ENCODE measurements at places on chromosomes 3 and 15.

- DNase-seq: no peak
Observed at GRCh38 chr15:33636234-33636633, 325.5 kb downstream of the RYR3 start.

- no peak for DNase-seq
Observed at GRCh38 chr3:47872916-47873315, 70.0 kb downstream of the DHX30 start.

DNA sequence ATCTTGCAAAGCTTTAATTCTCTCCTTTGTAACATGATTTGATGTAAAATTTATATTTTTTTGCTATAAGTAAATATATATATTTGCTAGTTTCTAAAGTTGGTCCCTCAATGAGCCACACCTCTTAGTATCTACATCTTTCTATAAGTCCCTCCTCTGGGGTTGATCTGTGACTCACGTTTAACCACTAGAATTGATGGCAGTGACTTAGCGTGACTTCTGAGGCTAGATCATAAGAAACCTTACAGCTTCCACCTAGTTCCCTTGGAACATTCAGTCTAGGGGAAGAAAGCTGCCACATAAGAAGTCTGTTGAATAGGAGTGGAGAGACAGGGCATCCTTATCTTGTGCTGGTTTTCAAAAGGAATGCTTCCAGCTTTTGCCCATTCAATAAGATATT is 56.6 kb upstream of the TNIK start:
- DNase-seq: no peak

DNA sequence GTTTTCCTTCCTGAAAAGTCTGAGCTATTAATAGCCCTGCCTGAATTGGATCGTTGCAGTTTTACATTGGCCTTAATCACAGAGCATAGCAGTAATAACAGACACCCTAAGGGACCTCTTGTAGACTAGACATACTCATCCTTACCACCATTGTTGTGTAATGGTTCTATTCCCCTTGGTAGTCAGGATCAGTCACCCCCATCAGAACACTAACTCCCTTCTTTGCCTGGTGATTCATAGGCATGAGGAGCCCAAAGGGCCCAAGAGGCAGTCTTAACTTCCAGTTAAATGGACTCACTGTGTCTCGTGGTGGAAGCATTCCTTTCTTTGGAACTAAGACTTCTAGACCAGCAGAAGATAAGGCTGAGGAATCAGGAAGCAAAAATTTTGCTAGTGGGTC is 20.2 kb downstream of the CGGBP1 start:
- no peak for DNase-seq

Measured in stimulated activated naive CD8-positive, alpha-beta T cell treated with anti-CD3 and anti-CD28 coated beads, Interleukin-15, amount 100 ng/mL, for 72 hours (primary cell).